ENCODE measurements at places on chromosomes 11 and 22.

GRCh38 chr11:94194712-94195111 lies 66.1 kb downstream of the PANX1 start:
- no peak for DNase-seq

GRCh38 chr22:26853495-26853894 lies 196.1 kb downstream of the MIAT start:
- DNase-seq, result no peak

- DNase-seq, result no peak
These were observed 19.2 kb upstream of the OR56A3 start for GRCh38 chr11:5922749-5923426.

GRCh38 chr11:131909426-131910177 lies 539.2 kb downstream of the NTM start:
- DNase-seq, result no peak

- no peak for DNase-seq
These were observed 217.9 kb downstream of the DSCAML1 start for GRCh38 chr11:117579161-117579560.

DNA sequence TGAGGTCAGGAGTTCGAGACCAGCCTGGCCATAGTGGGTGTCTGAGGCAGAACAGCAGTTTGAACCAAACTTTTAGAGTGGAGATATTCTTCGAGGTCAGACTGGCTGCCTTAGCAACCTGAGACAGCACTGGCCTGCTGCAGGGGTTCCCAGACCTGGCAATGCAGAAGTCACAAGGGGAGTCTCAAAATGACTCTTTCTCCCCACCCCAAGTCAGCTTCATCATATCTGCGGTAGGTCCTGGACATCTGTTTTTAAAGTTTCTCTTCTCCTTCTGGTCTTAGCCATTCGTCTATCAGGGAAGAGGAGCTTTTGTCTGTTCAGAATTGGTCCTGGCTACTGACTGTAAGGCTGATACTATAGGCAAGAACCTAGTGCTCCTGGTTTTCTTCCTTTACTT lies 14.5 kb upstream of the CLMP start:
- DNase-seq, result no peak

- DNase-seq, result no peak
These were observed 217.2 kb upstream of the CADM1 start for GRCh38 chr11:115721296-115721995.

DNA sequence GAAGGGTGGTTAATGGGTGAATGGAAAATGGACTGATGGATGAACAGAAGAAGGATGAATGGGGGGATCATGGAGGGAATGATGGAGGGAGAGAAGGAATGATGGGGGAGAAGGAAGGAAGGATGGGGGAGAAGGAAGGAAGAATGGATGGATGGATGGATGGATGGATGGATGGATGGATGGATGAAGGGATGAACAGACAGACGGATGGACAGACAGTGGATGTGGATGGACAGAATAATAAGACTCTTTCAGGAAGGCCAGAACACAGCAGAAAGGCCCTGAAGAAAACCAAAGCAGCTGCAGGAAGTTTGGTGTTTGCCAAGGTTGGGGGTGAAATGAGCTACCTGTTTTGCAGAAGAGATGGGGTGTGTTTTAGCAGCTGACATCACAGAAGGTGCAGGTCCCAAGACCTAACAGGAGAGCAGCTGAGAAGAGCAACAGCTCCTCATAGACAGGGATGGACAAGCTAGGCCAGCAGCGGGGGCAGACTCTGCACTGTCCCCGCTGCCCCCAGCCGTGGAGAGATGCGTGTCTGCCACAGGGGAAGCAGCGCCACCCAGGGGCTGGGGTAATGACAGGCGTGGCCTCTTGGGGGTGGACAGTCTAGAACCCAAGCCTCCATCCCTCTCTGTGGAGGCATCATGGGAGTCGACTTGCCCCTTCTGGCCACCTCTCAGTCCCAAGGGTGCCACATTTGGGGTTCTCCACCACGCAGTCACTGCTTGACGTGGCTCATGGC lies 17.9 kb downstream of the C1QTNF6 start:
- DNase-seq, result peak; percentile 29
